ENCODE measurements at places on chromosomes 1 and 21. TPM values are rescaled to one million over a fixed set of nuclear protein-coding genes. Genes with fewer than 3 reads are reported as not detected.

SPATA45 gene
- not detected for total RNA-seq

- no peaks in the 10 kb centered on the region for H3K27me3 ChIP-seq
- H3K4me1 ChIP-seq: peaks cover 9% of the 10 kb centered on the region
- H3K27ac ChIP-seq: no peak overlapping the region
- H3K36me3 ChIP-seq: peaks cover 24% of the 10 kb centered on the region
Observed at GRCh38 chr1:205616563-205617293, 15.1 kb downstream of the ELK4 start.

DNA sequence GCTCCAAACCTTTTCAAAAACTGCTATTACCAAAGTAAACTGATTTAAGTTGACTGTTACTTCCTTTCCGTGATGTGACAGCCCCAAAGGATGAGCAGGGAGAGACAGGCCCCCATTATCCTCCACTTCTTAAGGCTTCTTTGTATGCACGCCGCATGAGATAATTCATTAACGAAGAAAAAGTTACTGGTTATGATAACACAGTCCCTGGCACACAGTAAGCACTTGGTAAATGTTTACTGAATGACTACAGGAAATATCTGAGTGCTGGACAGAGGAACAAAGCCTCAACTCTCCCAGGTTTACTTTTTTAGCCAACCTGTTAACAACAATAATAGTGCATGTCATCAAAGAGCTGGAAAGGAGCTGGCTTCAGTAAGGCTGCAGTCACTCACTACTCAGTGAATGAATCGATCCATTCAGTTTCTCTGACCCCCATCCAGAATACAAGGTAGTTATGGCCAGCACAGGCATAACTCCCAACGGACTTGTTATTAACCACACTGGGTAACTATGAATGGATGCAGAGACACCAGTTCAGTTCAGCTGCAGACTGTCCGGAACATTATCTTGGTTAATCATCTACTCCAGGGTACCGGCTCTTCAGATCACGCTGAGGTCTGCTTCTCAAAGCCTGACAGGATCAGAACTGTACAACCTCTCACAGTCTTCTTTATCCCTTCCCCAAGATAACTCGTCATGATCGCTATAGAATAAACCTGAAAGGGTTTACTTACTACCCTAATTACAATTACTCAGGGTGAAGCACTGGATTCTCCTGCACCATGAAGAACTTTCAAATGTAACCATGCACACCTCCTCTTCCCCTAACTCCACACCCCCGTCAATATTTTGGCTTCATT lies 58.3 kb downstream of the TGFBR3 start:
- H3K4me3 ChIP-seq: no peak overlapping the region
- no peak for DNase-seq
- H3K27me3 ChIP-seq: no peaks in the 10 kb centered on the region
- peaks cover 38% of the 10 kb centered on the region for H3K4me1 ChIP-seq
- H3K27ac ChIP-seq: peak overlapping the region; percentile 75

DNA sequence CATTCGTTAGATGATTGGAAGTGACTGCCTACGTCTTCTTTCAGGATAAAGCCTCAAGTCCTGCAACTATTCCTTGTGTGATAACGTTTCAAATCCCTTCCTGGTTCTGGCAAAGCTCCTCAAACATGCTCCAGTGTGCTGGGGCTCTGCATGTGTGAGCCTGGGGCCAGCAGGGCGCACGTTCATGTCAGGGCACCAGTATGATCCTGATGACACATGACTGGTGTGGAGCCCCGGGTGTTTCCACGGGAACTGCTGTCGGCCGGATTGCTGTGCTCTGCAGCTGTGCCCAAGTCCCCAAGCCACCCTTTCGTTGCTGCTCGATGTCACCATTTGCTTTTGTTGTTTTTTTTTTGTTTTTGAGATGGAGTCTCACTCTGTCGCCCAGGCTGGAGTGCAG lies 21.3 kb downstream of the KRTAP10-1 start:
- no peaks in the 10 kb centered on the region for H3K36me3 ChIP-seq
- no peak for DNase-seq
- peaks cover 11% of the 10 kb centered on the region for H3K4me1 ChIP-seq
- no peak overlapping the region for H3K4me3 ChIP-seq

GRCh38 chr1:114092186-114093062 lies 61.2 kb downstream of the SYT6 start:
- H3K27ac ChIP-seq: no peak overlapping the region
- H3K4me1 ChIP-seq: no peaks in the 10 kb centered on the region
- DNase-seq: no peak

COL11A1 gene
- not detected for total RNA-seq

GRCh38 chr1:213782941-213783672 lies 204.7 kb upstream of the PROX1 start:
- H3K4me1 ChIP-seq: no peaks in the 10 kb centered on the region
- no peak overlapping the region for H3K4me3 ChIP-seq
- H3K27ac ChIP-seq: no peak overlapping the region
- no peaks in the 10 kb centered on the region for H3K36me3 ChIP-seq
- H3K27me3 ChIP-seq: no peaks in the 10 kb centered on the region

DNA sequence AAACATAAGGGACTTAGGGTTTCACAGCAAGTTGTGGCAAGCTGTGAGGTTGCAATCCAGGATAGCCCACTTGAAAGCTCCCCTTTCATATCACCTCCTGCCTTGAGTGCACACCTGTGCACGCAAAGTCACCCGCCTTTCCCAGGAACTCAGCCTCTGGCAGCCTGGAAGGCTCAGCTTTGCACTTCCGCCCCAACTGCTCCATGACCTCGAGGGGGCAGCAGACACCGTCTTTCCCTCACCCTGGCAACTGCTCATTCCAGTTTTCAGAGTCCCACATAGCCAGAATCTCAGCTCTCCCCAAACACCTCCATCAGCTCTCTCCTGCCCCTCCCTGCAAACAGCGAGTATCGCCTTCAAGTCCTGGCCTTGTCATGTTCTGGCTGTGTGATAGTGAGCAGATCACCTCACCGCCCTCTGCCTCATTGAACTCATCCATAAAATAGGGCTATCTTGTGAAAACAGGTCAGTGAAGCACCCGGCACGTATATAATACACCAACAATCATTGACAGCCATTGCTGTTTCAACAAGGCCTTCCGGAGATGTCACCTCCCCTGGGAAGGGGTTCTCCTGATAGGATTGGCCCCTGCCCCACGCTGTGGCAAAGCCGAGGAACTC lies 32.2 kb upstream of the EPB41 start:
- peak; percentile 89 for DNase-seq
- H3K27me3 ChIP-seq: no peaks in the 10 kb centered on the region

DOCK7 gene
- total RNA-seq: 35.1 TPM

DNA sequence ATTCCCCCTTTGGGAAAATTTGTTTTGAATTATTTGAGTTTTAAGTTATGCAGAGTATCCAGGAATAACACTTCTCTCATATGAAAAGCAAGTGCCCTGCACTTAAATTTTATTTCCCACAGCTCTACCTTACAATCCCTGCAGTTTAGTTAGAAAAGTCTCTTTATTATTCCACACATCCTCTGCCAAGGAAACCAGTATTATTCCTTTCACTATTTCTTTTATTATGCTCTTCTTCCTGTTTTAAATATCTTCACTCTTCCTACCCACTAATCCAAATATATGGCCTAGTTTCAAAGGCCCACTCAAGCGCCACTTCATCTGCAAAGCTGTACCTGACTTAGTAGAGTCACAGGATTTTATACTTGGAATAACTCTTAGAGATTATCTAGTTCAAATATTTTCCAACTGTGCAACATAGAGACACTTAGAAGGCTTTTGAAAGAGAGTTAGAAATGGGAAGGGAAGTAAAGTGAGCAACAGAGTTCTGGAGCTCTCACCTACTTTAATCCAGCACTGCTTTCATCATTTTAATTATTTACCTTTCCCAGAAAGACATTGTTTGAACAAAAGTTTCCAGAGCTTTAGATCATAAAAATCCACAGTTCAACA lies 97.2 kb upstream of the LYPLAL1 start:
- no peak overlapping the region for H3K4me3 ChIP-seq
- H3K4me1 ChIP-seq: peaks cover 5% of the 10 kb centered on the region
- DNase-seq: no peak
- H3K36me3 ChIP-seq: no peaks in the 10 kb centered on the region
- no peaks in the 10 kb centered on the region for H3K27me3 ChIP-seq

PATJ gene
- 29.8 TPM for total RNA-seq

- DNase-seq: no peak
- H3K27me3 ChIP-seq: no peaks in the 10 kb centered on the region
- no peak overlapping the region for H3K27ac ChIP-seq
Observed at GRCh38 chr1:88523854-88524528, 160.1 kb upstream of the PKN2 start.

DNA sequence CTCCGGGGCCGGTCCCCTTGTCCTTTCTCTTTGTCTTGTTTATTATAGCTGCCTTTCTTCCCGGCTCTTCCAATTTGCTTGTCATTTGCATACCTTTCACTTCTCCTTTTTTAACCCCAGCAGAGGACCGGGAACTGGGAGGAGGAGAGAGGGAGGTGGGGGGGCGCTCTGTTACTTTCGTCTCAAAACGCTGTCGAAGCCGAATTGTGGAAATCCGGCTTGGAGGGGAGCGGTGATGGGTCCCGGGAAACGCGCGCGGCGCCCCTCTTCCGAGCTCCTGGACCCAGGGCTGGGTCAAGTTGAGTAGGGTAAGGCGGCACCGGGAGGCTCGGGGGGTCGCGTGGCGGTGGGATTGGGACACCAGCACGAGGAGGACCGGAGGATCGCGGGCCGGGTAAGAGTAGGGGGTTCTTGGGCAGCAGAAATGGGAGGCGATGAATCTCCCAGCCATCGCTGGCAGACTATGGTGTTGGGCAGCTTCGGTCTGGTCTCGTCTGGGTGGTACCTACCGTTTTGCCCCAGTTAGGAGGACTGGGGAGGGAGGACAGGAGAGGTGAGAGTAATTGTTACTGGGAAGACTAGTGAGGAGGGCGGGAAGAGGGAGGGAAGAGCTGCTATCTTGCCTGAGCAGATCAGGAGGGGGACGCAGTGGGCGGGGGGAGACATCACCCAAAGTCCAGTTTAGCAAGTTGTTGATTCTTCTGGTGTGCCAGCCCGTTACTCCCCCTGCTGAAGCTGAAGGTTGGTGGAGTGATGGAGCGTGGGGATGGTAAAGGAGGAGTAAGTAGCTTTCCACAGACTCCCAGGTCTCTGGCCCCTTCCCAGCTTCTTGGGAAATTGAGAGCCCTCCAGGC lies 1.5 kb downstream of the PROX1 start:
- peak overlapping the region; percentile 93 for H3K27ac ChIP-seq
- H3K27me3 ChIP-seq: no peaks in the 10 kb centered on the region
- peak overlapping the region; percentile 82 for H3K4me3 ChIP-seq
- H3K4me1 ChIP-seq: peaks cover 16% of the 10 kb centered on the region
- no peaks in the 10 kb centered on the region for H3K36me3 ChIP-seq
- peak; percentile 53 for DNase-seq

CHIA gene
- total RNA-seq: not detected
